ENCODE measurements at places on chromosomes 4 and X. TPM values are rescaled to one million over a fixed set of nuclear protein-coding genes. Genes with fewer than 3 reads are reported as not detected.

Gene NWD2
- not detected for total RNA-seq

Gene OTUD5
- 33.0 TPM for total RNA-seq

Gene HS3ST1
- not detected for total RNA-seq

Gene DCX
- not detected for total RNA-seq
